Activated T-cell treated with anti-CD3 and anti-CD28 coated beads for 4 hours (primary cell): ENCODE measurements at places on chromosomes 13 and 19.

DNA sequence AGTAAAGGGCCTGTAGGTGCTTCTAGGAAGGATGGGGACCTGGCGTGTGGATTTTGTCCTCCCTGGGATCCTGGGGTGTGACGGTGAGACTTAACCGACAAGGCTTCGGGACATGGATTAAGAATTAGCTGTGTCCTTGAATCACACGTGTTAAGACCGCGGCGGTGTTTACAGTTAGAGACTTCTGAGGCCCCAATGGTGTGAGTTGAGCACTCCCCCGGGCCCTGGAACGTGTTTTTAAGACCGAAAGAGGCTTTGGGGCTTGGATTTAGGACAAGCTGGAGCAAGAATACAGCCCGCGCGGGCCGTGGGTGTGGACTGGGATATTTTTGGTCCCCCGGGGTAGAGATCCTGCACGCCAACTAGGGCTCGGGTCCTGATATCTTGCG, 1.2 kb upstream of the SLC27A1 start:
- DNase-seq: no peak

GRCh38 chr19:42455621-42456081, 12.9 kb upstream of the CXCL17 start:
- DNase-seq: no peak

DNA sequence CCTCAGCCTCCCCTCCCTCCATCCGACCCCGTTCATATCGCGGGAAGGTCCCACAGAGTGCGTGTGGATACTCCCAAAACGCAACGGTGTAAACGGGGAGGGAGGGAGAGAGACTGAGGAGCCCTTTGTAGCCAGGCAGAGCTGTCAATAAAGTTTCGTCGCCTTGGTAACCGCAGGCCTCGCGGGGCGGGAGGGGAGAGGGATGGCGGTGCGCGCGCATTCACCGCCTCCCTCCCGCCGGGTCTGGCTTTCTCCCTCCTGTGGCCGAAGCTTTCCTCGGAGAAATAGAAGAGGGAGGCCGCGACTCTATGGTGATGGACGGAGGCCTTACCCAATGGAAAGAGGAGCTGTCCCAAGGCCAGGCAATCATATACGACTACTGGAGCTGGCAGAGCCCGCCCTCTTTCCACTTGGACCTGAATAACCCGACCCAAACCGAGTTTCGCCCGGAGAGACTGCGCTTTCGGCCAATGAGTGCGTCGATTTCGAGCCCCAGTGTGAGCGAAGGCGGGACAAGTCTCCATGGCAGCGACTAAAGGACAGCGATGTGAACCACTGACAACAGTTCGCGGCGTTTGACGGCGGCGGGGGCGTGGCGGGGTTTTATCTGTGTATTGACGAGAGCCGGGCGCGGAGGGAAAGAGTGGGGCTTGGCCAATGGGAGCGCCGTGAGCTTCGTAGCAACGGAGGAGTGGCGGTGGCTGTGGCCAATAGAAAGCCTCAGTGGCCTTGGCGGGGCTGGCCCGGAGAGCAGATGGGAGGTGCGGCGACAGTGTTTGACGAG, at the start of gene KMT5C:
Gene KMT5C, plus strand, starts transcription at position 772 of the 784 bp plus-strand sequence. CDS start 2,061 bp downstream, outside the sequence.
- peak; percentile 100 for DNase-seq

DNA sequence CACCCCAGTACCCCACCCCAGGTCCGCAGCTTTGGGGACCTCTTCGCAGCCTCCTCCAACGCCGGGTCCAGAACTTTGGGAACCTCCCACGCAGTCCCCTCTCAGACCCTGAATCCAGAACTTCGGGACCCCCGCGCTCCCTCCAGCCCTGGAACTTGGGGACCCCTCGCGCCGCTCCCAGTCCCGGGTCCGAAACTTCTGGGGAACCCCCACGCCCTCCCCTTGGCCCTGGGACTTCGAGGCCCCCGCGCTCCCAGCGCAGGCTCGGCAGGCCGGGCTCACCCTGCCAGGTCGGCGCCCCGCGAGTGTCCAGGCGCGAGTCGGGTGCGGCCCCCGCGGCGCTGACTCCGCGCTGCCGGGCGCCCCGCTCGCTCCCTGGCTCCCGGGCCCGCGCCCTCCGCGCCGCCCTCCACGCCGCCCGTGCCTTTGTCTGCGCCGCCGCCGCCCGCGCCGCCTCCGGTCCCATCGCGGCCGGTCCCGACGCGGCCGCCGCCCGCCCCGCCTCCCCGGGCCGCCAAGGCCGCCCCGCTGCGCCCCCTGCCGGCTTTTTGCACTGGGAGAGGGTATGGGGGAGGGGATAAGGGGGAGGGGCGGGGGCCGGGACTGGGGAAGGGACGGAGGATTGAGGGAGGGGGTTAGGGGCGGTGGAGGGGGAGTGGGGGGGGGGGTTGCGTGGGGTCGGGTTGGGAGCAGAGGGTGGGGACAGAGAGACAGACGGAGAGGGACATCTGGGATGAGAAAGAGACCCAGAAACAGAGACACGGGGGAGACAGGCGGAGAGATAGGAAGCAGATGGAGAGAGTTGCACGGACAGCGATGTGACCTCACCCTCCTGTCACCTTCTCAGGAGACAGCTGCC, at the start of gene HOMER3:
Gene HOMER3, minus strand, starts transcription at position 449 of the 859 bp plus-strand sequence. CDS start 2,235 bp downstream, outside the sequence.
- peak; percentile 72 for DNase-seq

- no peak for DNase-seq
These were observed at the start of gene DBP for GRCh38 chr19:48636859-48637448. DBP (minus strand) TSS chr19:48637379; CDS start chr19:48636994, 385 bp downstream.

- DNase-seq: no peak
These were observed 138.0 kb downstream of the LMO7 start for GRCh38 chr13:75774176-75774575.

GRCh38 chr13:21181671-21182070, 5.2 kb downstream of the MRPL57 start:
- DNase-seq: no peak

DNA sequence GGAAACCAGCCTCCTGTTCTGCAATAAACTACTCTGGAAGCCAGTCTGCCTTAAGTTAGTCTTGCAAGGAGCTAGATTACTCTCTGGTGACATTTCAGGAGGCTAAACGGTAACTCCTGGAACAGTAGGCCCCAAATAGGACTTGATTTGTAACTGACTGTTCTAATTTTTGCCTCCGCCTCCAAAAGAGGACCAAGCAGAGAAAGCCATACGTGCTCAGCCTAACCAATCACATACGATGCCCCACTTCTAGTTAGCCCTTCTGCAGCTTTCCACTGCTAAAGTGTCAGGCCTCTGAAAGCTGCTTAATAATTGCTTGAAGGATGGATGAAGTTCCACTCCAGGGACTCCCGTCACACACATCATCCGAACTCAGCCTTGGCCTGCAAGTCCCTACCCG, 744 bp downstream of the ZNF805 start:
- DNase-seq: no peak

- no peak for DNase-seq
These were observed 207.3 kb downstream of the DLEU7 start for GRCh38 chr13:50636007-50636704.

DNA sequence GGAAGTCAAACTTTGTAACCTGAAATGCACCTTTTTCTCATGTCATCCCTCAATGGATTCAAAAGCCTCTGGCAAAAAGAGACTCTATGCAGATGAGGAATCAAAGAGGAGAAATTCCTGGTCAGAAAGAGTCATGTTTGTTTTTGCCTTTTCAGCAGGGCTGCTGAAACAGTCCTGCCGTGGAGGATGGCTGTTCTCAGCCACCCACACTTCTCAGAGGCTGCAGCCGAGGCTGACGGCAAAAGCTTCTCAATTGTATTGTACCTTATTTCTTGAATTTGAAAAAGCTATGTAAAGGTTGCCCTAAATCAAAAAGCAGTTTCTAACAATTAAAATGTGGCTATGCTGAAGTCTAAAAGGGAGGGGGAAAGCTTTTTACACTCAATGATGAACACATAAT, 385.3 kb downstream of the KCTD12 start:
- no peak for DNase-seq

GRCh38 chr19:19711934-19712828, 20.7 kb downstream of the ZNF14 start:
- no peak for DNase-seq

- DNase-seq: no peak
These were observed 49.1 kb downstream of the LMO7 start for GRCh38 chr13:75685239-75685697.

DNA sequence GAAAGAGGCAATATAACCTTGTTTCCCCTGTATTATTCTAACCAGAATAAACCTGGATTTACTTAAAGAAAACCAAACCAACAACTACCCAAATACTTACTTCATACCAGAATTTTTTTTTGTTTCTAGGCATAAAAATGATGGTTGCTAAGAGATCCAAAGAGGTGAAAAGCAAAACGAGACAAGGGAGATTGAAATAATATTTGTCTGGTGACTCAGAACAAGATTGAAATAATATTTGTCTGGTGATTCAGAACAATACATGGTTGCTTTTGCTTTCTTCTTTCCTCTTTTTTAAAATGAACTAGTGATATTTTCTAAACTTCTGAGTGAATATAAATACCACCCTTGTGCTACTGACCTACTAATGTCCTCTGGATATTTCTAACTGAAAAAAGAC, 592.9 kb downstream of the KCTD12 start:
- no peak for DNase-seq

DNA sequence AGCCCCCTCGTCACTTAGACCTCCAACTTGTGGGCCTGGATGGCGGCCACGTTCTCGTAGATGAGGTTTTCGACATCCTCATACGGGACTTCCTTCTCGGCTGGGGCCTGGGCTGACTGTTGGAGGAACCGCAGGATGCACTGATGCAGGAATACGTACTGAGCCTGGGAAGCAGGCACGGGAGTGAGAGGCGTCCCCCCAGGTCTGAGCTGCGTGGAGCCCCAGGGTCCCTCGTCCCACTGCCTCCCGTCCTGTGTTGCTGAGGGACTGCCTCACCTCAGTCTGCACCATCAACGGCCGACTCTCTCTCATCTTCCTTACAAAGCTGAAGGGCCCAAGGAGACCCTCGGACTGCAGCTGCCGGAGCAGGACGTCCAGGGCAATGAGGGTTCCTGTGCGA, 1.7 kb upstream of the SYT5 start:
- no peak for DNase-seq
